ENCODE measurements at places on chromosomes 16 and 17.

DNA sequence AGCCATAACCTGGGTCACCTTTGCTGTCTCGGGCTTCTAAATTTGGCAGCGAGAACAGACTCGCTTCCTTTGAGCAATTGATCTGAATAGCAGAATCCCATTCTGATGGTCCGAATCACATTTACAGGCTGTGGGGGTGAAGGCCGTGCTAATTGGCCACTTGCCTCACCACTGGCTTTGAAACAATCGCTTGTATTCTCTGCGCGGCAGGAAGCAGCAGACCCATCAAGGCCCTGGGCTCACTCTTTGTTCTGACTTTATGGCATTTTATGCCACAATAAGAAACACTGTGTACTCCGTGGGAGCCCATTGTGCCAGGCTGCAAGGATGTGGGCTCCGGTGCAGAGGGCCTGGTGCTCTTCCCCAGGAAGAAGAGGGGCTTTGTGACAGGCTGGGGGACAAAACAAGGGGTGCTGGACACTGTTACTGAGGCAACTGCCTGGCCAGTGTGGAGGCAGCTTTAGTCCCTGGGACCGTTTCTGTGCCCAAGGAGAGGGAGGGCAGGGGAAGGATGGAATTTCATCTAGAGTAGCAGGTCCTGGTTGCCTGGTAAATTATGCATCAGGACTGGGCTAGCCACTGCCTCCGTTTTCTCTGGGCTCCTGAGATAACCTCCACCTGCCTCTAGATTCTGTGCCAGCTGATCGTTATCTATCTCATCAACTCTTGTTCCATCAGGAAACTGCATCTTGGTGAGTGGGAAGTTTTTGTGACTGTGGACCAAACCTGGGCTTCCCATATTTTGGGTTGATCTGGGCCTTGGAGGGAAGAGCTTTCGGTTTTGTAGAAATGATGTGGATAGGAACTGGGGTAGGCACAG lies 78.5 kb downstream of the MRC2 start:
- no peak for DNase-seq

DNA sequence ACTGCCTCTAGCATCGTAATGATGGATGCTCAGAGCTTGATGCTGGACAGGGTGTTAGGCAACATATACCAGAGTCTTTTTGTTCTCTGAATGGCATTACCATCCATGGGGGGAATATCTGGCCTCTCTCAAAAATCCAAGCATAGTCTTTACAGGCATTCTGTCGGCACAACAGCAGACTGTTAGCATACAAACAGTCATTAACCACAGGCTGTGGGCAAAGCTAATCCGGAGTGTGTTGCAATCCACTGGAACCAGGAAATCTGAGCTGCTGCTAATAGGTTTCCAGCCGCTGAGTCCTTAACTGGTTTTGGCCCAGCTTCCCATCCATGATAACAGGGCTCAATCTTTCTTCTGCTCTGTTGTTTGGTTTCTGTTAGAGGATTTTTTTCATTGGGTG lies 371.9 kb downstream of the HS3ST3B1 start:
- DNase-seq = no peak

GRCh38 chr17:80750263-80750662 lies 205.6 kb downstream of the RPTOR start:
- DNase-seq = no peak

DNA sequence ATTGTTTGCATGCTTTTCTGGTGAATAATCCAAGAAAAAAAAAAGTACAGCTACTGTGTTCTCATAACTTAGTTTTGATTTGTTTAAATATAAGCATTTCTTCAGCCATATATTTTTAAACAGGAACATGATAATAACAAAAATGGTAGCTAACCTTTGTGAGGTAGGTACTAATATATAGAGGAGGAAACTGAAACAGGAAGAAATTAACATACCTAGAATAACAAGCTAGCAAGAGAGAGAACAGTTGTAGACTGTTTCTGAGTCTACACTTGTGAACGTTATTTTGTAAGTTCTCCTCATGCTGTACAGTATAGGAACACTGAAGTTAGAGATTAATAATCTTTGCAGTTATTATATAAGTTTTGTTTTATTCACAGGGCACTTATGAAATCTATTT lies 49.3 kb downstream of the NSRP1 start:
- DNase-seq = no peak

- DNase-seq = no peak
These were observed 13.5 kb downstream of the TBX4 start for GRCh38 chr17:61465550-61466237.

DNA sequence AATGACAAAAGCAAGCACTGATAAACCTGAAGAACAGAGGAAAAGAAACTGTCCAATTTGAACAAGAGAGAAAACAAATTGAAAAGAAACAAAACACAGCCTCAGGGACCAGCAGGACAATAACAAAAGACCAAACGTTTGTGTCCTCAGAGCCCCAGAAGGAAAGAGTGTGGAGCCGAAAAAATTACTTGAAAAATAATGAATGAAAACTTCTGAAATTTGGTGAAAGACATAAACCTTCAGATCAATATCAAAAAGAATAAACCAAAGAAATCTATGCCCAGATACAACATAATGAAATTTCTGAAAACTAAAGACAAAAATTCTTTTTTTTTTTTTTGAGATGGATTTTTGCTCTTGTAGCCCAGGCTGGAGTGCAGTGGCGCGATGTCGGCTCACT lies 45.6 kb downstream of the CCDC57 start:
- no peak for DNase-seq

- DNase-seq = no peak
These were observed 19.1 kb upstream of the RASD1 start for GRCh38 chr17:17514993-17515933.

DNA sequence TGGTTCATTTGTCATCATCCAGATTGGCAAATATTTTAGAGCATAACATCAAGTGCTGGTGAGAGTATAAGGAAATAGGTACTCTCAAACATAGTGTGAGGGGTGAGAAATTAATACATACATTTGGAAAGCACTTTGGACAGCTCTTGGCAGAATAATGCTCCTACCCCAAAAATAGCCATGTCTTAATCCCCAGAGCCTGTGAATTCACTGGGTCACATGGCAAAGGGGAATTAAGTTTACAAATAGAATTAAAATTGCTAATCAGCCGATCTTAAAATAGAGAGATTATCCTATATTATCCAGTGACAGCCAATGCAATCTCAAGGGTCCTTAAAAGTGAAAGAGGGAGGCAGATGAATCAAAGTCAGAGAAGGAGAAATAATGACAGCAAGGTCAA lies 38.8 kb upstream of the ANKFN1 start:
- DNase-seq = no peak

DNA sequence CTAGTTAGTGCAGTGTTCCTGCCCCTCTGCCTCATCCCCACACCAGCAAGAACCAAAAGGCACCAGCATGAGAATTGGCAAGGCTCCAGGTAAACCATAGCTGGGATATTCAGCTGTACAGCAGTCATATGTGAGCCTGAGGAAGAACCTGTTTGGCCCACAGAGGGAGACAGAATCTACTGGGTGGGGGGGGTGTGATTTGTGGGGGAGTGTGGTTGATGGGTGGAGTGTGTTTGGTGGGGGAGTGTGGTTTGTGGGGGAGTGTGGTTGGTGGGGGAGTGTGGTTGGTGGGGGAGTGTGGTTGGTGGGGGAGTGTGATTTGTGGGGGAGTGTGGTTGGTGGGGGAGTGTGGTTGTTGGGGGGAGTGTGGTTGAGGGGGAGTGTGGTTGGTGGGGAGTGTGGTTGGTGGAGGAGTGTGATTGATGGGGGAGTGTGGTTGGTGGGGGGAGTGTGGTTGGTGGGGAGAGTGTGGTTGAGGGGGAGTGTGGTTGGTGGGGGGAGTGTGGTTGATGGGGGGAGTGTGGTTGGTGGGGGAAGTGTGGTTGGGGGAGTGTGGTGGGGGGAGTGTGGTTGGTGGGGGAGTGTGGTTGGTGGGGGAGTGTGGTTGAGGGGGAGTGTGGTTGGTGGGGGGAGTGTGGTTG lies 19.5 kb downstream of the MINK1 start:
- no peak for DNase-seq

DNA sequence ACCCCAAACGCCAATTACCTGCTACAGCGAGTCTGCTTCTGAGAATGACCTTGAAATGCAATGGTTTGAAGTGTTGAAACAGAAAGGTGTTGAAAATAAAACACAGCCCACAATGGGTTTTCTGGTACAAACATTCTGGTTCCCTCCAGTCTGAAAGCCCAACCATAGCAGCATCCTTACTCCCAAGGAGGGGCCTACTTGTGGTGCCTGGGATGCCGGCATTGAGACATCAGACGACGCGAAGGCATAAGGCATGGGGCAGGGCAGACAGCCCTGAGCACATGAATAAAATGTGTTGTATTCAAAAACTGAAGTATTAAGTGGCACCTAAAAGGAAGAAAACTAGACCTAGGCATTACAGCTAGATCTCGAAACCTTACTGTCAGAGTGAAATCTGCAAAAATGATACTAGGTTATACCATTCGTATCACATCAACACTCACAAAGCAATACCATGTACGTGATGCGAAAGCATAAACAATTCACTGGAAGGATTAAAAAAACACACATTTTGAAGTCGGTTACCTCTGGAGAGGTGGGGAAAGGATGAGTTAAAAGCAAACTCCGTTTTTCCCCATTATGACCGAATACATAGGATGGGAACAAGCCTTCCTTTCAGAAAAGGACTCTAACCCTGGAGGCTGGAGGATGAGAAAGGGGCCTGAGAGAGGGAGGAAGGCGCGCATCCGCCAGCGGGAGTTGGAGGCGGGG lies 702 bp downstream of the NUDT21 start:
- no peak for DNase-seq

- no peak for DNase-seq
These were observed 476.4 kb downstream of the TOX3 start for GRCh38 chr16:52070341-52071057.

DNA sequence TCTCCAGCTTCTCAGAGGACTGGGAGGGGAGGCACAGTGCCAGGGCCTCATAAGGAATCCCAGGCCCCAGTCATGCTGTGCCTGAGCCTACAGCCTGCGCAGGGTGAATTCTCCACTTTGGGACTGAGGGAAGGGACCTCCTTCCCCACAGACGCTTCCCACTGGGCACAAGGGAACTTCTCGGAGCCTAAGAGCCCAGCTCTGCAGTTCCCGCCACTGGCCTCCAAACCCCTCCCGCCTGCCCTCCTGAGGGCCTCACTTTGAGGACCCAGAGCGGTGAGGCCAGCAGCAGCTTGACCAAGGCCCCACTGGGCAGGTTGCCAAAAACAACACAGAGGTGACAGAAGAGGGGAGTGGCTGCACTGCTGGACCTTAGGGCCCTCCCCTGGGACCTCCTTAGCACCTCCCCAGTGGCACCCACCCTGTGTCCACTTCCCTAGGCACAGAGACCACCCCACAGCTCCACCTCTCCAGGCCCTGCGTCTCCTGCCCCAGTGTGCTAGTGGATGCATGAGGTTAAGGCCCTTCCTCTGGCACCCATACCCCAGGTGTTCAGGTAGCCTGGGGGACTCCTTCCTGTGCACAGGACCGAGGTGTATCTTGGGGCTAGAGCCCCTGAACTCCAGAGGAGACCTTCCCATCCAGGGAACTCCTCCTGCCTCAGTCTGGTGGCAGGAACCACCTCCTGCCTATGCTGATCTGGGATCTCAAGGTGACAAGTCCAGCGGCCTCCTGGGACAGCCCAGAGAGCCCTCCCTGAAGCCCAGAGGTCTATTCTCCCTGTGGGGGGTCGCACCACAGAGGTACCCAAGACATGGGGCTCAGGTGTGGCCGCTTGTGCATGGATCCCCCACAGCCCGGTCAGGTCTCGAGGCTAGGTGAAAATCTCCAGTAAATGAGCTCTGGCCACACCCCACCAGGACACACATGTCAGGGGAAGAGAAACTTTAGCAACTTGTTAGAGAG lies 3.4 kb downstream of the CASKIN2 start:
- DNase-seq = no peak

DNA sequence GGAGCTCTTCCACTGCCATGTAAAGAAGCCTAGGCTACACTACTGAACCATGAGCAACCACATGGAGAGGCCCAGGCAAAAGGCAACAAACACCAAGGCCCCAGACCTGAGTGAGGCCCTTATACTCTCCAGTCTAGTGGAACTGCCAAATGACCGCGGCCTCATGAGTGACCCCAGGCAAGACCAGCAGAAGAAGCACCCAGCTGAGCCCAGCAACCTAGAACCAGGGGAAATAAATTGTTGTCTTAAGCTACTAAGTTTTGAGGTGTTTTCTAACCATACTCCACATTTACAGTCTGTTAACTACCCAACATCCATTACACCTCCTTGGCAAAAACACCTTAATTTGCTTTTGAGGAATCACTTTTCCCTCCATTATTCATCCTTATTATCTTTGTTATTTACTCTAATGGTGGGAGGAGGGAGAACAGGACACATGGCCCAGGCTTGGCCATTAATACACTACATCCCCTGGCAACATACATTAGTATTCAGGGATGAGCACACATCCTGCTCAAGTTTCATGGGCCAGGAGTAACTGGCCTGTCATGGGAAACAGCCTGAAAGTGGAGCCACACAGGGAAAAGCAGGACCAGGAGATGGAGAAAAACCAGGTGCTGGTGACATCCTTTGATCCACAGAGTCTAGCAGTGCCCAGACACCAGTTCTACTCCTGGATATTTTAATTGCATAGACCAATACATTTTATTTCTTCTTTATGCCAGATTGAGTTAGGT lies 26.2 kb downstream of the SLC39A11 start:
- DNase-seq = no peak

- no peak for DNase-seq
These were observed 772.8 kb downstream of the CDH8 start for GRCh38 chr16:61263400-61263799.

GRCh38 chr16:10657925-10658324 lies 36.8 kb downstream of the TEKT5 start:
- no peak for DNase-seq

GRCh38 chr17:62987136-62987535 lies 21.1 kb downstream of the TANC2 start:
- no peak for DNase-seq

GRCh38 chr17:66302761-66303626 lies 581 bp downstream of the PRKCA start:
- DNase-seq = no peak

DNA sequence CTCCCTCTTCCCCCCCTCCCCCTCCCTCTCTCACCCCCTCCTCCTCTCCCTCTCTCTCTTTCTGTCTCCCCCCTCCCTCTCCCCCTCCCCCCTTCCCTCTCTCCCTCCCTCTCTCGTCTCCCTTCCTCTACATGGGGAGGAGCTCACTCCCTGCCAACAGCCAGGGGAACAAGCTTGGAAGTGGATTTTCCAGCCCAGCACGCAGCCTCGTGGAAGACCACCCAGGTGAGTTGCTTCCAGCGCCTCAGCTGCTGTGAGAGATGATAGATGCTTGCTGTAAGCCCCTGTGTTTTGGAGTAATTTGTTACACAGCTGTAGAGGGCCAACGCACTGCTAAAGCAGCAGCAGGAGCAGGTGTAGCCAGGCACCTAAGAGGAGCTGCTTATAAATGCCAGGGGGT lies 20.8 kb downstream of the ACTG1 start:
- no peak for DNase-seq

- DNase-seq = no peak
These were observed 9.7 kb downstream of the CRAMP1 start for GRCh38 chr16:1621851-1622250.

GRCh38 chr17:37828651-37829124 lies 83.8 kb upstream of the HNF1B start:
- DNase-seq = no peak

DNA sequence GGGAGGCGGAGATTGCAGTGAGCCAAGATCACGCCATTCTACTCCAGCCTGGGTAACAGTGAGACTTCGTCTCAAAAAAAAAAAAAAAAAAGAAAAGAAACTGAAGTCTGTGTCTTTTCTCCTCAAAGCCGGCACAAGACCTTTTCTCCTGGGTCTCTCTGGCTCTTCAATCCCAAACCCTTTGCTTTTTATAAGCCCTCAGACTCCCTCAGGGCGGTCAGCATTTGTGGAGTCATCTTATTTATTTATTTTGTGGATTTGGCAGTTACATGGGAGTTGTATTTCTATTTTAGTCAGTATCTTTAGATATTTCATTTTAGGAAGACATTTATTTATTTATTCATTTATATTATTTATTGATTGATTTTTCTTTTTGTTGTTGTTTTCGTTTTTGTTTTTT lies 57.7 kb upstream of the MAP3K14 start:
- no peak for DNase-seq

Measured in esophagus squamous epithelium (tissue), 5 donors.